Cortex of kidney (tissue), 1 donor: ENCODE measurements at places on chromosomes 6 and 20.

DNA sequence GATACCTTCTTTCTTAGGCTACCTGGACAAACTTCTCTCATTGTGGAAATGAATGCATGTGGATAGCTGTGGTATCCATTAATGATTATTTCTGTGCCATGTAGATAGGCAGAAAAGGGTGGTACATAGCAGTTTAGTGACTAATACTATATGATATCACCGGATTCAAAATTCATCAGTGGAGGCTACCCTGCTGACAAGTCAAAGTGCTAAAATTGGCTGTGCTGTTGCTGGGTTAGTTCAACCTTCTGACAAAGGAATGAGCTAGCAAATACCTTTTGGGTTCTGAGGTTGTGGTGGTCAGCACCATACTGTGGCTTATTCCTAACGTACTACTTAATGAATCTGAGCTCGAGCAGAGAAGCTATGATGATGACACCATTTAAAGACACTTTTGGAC lies 109.1 kb downstream of the TFAP2B start:
- DNase-seq: no peak

- DNase-seq: no peak
Observed at GRCh38 chr6:26327450-26328264, 37.3 kb upstream of the BTN3A2 start.

DNA sequence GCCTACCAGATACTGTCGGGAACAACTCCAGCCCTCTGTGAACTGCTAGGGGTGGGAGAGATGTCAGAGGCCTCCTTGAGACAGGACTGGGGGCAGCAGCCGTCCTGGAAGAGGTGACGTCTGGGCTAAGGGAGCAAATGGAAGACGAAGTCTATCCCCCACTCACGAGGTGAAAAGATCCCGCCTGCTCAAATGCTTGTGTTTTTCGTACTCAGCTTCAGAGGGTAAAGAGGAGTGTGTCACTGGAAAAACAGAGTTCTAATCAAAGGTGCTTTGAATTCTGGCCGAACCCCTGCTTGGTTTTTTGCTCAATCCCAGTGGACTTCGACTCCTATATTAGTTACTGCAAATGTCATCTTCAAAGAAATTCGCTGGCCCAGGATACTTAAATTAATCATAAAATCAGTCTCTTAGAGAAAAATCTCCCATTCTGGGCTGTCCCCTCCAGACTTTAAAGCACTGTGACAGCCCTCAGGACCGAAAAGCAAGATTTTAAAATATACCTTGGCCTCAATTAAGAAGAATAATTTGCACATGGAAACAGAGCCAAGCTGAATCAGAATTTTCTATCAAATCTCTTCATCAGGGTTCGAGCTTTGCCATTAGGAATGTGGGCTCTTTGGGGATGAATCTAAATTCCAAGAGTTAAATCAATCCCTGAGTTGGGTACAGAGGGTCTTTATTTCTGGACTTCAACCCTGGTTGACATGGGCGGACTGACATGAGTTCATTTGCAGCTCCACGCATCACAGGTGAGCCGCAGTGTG lies 61.8 kb upstream of the AFDN start:
- no peak for DNase-seq

DNA sequence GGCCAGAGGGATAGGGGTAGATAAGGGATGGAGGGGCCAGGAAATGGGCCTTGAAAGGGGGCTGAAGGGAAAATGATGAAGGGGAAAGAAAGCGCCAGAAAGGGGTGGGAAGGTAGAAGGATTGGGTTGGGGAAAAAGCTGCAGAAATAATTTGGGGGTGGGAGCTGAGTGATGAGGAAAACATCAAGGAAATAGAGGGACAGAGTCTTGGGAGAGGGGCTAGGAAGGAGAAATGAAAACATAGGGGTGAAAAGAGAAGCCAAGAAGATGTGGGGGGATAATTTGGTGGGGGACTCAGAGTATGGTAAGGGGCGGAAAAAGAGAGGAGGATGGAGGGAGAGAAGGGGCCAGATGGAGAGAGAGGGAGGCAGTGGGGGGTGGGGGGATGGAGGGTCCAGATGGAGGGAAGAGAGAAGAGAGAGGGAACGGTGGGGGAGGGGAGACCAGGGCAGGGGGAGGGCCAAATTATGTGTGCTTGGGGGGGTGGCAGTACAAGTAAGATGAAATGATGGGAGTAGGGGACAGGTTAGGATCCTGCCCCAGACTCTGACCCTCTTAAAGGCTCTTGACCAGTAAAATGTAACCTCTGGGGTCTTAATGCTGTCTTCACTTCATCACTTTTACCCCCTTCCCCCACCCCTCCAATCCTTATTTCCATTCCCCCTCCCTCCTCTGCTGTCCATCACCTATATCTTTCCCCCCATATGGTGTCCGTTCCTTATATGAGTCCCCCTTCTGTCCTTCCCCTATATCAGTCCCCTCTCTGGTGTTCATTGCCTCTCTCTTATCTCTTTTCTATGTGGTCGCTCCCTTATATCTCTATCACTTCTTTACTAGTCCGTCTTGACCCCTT lies 852 bp downstream of the SYNGAP1 start:
- no peak for DNase-seq

- no peak for DNase-seq
Observed at GRCh38 chr6:126701676-126702560, 362.0 kb downstream of the CENPW start.

DNA sequence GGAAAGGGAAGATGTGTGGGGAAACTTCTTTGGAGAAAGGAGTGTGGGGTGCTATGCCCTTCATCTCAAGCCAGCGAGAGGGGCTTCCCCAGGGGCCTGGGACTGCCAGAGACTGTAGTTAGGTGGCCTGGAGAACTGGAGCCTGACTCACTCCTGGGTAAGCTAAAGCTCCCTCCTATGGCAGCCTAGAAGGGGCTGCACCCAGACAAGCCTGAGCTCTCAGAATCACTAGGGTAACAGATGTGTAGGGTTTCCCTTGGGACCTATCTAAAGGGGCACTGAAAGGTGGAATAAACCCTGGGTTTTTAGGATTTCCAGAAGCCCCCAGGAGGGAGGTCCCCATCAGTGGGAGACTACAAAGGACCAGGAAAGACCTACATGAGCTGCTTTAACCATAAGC lies 1.6 kb upstream of the ARMC2 start:
- DNase-seq: no peak

DNA sequence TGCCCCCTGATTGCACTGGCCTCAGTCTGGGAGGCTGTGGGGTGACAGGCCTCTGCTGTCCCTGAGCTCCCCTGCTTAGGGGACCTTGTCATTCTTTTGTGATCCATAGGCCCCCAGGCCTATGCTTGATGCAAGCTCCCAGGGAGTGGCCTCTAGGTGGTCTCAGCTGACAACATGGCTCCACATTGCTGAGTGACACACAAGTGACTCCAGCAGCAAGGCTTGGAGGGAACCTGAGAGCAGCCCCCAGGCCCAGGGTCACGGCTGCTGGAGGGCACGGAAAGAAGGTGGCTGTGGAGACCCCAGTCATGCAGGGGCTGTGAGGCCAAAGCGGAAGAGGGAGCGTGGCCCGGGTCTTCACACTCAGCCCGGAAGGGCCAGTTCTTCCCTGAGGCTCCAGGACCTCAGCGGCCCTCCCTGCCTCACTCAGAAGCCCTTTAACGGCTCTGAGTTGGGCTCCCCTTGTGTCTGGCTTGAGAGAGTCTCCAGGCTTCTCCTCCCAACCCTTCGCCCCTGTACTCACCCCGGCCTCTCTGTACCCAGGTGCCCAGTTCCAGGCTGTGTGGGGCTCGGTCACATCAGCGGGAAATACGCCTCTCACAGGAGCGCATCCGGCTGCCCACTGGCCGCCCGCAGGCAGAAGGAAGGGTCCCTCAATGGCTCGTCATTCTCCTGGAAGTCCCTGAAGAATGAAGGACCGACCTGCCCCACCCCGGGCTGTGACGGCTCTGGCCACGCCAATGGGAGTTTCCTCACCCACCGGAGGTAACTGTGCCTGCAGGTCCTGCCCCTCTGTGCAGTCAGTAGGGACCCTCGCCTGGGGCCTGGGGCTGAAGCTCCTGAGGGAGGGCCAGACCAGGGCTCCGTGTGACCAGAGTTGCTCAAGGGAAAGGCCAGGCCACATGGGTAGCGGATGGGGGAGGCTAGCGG lies 23.7 kb upstream of the PCMTD2 start:
- DNase-seq: no peak

- no peak for DNase-seq
Observed at GRCh38 chr20:4161401-4162251, 146.3 kb upstream of the RNF24 start.

DNA sequence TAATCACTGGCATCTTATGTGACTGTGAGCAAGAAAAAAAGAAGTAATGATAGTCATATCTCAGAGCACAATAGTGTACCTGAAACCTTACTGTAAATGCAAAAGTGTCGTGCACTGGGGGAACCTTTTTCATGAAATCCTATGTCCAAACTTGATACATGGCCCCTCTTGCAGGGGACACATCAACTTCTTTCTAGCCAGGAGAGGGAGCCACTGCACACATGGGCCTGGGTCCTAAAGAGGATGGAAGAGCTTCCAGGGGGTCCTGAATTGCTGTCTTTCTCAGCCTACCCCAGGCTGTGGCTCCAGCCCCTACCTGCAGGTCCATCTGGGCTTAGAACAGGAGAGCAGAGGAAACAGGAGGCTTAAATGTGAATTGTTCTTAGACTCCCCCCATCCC lies 165.7 kb downstream of the SOD2 start:
- DNase-seq: no peak

- no peak for DNase-seq
Observed at GRCh38 chr6:5626727-5627426, 365.6 kb downstream of the FARS2 start.

- DNase-seq: no peak
Observed at GRCh38 chr6:17808609-17809008, 101.9 kb upstream of the NUP153 start.

DNA sequence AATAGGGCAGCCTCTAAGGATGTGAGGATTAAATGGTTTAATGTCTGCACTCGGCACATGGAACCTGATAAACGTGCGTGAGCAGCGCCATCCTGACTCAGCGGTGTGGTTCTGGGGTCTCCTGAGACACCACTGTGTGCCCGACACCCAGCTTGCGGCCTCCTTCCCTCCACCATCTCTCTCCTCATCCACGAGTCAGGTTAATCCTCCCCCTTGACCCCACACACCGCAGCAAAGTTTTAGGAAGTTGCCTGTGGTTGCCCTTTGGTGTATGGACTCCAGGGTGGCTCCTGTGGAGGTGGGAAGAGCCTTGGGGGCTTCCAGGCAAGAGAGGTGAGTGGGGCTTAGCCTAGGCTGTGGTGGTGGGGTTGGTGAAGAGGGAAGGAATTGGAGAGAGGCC lies 68.2 kb downstream of the PHACTR3 start:
- DNase-seq: no peak

DNA sequence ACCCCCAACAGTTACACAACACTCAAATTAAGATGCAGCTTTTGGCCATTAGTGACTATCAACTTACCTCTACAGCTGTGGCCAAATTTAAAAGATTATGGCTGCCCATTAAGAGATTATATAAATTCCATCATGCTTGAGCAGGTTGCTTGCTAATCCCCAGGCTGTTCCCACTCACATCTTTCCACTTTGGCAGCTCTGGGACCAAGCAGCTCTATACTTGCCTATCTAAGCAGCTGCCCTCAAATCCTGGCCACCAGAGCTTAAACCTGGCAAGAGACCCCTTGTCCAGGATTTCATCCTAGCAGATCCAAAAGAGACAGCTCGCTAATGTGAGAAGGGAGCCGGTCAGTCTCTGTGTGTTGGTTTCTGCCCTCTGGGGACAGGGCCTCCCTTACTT lies 127.9 kb downstream of the SLC23A2 start:
- DNase-seq: no peak

GRCh38 chr6:38086346-38086745 lies 266.8 kb downstream of the ZFAND3 start:
- DNase-seq: no peak

DNA sequence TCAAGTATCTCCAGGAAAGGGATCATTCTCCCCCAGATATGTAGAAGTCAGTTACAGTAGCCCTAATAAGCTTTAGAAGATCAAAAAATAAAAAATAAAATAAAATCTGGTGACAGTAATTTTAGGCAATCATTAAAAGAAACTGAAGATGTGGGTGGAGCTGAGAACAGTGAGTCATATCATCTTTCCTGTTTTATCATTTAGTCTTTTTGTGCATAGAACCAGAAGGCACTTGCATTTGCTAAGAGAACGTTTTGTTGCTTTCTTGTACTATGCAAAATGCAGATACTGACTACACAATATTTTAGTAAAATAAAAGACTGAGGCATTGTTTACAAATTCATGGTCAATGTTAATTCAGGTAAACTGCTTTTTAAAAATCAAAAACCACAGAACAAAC lies 497.4 kb upstream of the EPHA7 start:
- no peak for DNase-seq

GRCh38 chr6:36615018-36615761 lies 21.0 kb downstream of the SRSF3 start:
- no peak for DNase-seq

GRCh38 chr20:41738604-41739206 lies 120.5 kb upstream of the CHD6 start:
- no peak for DNase-seq

DNA sequence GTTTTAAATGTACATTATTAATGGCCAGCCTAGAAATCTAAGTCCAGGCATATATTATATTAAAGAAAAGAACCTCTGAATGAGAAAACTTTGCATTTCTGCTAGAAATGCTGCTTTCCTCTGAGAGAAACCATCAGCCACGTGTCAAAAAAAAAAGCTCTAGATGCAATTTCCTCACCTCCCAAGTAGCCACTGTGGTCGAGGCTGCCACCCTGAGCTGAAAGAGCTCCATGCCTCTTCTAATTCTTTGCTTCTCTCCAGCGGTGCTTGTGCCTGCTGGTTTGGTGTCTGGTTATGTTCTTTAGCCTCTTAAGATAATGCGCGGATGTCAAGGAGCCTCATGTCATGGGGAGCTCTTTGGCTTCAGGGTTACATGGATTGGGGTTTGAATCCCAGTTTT lies 316.0 kb downstream of the TFAP2C start:
- DNase-seq: no peak

DNA sequence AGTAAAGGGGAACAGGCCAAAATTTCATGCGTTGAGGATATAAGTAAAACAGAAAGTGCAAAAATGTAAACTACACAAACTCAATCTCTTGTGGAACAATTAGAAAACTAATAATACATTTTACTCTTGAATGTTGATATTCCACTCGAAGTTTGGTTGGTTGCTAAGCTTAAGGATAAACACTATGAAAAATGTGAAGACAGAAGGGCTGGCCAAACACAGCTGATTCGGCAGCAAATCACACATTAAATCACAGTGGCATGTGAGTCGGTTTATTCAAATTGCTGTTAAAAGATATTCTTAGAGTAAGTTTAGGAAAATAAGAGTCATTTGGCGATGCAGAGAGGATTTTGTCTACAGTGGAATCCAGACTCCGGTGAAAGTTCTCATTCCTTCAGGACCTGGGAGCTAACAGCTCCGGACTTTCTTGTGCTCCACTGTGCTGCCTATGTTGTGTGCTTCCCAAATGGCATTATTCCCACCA lies 1.4 kb upstream of the EPM2A start:
- DNase-seq: no peak

GRCh38 chr6:41334482-41335040 lies 847 bp upstream of the NCR2 start:
- DNase-seq: no peak
